ENCODE measurements at places on chromosomes 6 and 20. TPM values are rescaled to one million over a fixed set of nuclear protein-coding genes. Genes with fewer than 3 reads are reported as not detected.

- no peak for DNase-seq
Observed at GRCh38 chr6:111852725-111853124, 20.5 kb downstream of the FYN start.

HFE gene
- total RNA-seq: 0.28 TPM

POU3F2 gene
- total RNA-seq: not detected

STMND1 gene
- total RNA-seq: not detected

HLA-DOA gene
- total RNA-seq: 6.1 TPM

PKHD1 gene
- not detected for total RNA-seq

DNA sequence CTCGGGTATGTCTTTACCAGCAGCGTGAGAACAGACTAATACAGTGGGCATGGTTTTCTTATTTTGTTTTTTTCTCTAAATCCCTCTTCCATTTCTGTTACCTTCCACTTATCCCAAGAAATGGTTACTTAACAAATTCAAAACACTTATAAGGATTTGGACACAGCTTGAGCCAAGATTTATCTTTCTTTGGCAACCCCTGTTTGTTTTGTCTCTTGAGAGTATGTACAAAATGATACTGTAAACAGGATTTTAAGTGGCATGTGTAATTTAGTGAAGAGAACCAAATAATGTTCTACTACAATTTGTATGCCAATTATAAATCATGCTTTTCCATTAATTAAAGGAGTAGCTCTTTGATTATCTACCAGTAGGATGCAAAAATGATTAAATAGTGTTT is 51.4 kb downstream of the PPP1R14C start:
- DNase-seq: no peak

GRCh38 chr6:33845031-33845745 is 41.4 kb upstream of the MLN start:
- no peak for DNase-seq

- no peak for DNase-seq
Observed at GRCh38 chr20:3283222-3283820, 44.3 kb upstream of the SLC4A11 start.

- DNase-seq: no peak
Observed at GRCh38 chr6:142356201-142356883, 54.5 kb downstream of the ADGRG6 start.

- DNase-seq: no peak
Observed at GRCh38 chr20:23442436-23442835, 3.0 kb downstream of the CSTL1 start.

DNA sequence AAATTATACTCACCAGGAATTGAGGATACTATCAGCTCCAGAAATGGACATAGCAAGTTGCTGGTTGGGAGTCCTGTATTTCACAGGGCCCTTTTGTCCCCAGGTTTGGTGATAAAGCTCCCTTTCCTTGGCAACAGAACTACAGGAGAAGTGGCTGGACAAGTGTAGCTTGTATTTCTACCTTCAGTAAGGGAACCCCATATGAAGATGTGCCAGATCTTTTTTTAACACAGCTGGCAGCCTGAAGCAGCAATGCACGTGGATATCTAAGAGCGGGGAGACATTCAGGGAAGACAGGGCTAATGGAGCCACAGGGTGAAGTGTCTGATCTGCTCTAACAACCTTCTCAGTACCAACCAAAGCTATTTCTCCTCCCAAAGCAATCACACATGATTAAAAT is 373.9 kb upstream of the ID4 start:
- no peak for DNase-seq

DNA sequence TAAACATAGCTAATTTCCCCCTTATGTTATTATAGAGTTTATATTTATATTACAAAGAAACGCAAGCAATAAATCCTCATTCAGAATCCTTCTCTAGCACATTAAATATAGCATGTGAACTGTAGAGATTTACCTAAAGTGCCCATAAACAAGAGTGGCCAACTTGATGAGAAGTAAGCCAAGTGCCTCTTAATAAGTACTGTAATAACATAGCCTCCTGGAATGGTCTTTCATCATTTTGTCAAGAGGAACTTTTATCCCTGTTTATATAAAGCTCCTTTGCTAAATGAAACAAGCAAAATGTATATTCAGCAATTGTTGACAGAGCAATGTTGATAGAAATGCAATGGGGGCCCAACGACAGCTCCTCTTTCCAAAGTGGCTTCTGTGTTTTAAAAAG is 195.0 kb downstream of the ARHGAP18 start:
- no peak for DNase-seq

ZFP57 gene
- not detected for total RNA-seq

HLA-DMA gene
- 14.4 TPM for total RNA-seq

DNA sequence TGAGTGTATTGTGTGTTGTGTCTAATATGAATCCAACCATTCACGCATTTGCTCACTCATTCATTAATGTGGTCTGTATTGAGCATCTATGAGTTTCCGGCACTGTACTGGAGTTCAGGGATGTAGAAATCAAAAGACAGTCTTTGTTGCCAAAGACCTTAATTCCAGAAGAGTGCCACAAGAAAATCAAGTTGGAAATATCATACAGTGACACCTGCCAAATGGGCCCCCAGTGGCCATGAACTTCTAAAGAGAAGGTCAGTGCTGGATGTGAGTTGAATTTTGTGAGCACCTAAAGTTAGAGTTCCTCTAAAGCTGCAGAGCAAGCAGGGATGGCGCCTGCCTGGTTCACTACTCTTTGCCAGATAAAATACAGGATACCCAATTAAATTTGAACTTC is 175.9 kb downstream of the DOK5 start:
- DNase-seq: no peak

GRCh38 chr6:81697559-81697958 is 54.9 kb downstream of the TENT5A start:
- no peak for DNase-seq

- no peak for DNase-seq
Observed at GRCh38 chr20:59291740-59292383, 8.5 kb upstream of the EDN3 start.

GRCh38 chr6:133889557-133890403 is 867 bp downstream of the TCF21 start:
- DNase-seq: no peak

TSBP1 gene
- not detected for total RNA-seq

MARCKS gene
- total RNA-seq: 0.70 TPM

DNA sequence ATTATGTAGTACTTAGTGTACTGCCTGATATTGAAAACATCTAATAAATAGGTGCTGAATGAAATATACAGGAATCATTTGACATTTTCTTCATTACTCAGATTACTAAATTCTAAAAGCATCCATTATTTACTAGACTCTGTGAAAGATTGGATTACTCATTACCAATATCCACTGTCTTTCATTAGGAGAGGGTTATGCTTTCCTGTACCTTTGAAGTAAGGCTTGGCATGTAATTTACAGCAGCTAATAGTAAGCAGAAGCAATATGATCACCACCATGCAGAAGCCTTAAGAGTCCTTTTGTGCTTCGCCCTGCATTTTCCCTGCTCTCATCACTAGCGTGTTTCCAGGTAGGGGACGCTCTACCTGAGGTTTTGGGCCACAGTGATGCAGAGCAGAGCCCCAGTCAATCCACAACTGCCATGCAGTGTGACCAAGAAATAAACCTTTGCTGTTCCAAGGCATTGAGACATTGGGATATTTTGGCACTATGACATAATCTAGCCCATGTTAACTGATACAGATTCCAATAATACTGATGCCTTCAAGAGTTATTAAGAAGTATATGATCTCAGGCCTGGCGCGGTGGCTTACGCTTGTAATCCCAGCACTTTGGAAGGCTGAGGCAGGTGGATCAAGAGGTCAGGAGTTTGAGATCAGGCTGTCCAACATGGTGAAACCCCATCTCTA is 502.8 kb upstream of the MARCKS start:
- no peak for DNase-seq

- DNase-seq: no peak
Observed at GRCh38 chr20:19765266-19765665, 7.2 kb downstream of the RIN2 start.

DNA sequence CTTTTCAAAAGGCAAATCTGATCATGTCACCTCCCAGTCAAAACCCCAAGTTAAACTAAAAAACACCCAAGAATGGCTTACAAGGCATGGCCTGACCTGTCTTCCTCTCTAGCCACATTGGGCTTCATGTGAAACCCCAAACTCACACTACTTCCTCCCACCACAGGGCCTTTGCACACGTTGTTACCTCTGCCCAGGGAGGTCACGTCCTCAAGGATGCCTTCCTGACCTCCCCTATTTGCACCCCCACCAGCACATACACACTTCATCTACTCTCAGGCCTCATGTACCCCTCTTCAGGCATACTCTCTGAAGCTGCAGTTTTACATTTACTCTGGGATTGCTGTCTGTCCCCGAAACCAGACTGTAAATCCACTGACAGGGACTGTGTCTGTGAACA is 6.1 kb downstream of the EZR start:
- DNase-seq: no peak

DNA sequence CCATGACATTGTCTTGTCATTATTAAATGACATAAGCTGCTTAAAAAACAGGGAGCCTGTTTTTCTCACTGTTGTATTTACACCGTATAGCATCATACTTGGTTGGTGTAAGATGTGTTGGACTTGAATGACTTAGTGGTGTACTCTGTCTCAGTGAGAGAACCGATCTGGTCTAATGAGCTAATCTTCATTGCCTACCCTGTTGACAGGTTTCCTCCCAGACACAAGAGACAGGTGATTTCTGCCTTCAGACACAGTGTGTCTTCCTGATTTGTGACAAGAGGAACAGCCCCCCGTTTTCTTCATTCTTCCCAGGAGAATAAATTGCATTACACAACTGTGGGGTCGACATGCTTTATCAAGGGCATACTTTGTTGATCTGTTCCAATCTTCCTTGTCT is 137.2 kb upstream of the ID4 start:
- DNase-seq: no peak

HS3ST5 gene
- not detected for total RNA-seq

ASIP gene
- not detected for total RNA-seq

DNA sequence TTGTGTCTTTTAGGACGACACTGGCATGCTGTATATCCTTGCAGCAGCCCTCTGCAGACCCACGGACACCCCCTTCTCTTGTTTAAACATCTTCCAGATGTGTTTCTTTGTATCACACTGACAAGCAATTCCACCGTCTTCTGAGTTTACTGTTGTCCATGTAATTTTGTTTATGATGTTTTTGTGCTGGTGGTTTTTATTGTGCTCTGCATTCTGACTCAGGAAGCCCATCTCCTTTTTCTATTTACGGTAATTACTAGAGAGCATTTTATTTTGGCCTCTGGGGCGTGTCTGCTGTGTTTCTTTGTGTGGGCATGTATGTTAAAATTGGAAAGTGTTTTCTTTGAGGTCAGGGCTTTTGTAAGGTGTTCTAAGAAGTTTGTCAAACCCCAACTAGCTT is 111.9 kb downstream of the JARID2 start:
- no peak for DNase-seq

DEFB114 gene
- total RNA-seq: not detected

- no peak for DNase-seq
Observed at GRCh38 chr6:160055813-160056212, 65.8 kb upstream of the SLC22A1 start.

- no peak for DNase-seq
Observed at GRCh38 chr6:141548966-141549365, 583.8 kb upstream of the GJE1 start.

GRCh38 chr6:90918361-90918760 is 331.5 kb upstream of the MAP3K7 start:
- DNase-seq: no peak

DNA sequence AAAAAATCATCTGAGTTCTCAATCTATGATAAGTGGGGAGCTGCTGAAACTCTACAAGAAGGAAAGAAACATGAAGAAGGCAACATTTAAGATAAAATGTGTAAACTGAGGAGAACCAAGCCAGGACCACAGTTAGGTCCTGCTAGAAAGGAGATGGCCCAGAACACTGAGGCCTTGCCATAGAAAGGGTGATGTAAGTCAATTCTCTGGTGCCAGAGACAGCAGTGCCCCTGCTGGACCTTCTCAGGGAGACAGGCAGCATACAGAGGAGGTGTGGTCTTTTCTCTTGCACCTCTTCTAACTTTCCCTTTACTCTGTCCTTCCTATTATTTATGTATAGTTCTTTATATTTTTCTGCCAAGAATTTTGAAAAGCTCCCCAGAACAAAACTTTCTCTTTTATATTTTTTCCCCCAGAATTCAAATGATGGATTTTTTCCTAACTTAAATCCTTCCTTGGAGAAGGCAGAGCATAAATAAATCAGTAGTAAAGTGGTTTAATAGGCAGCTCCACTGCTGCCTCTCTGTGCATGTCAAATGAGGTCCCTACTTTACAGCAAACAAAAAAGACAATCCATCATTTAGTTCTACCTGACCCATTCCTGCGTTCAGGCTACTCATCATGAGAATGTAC is 9.0 kb downstream of the UQCC2 start:
- no peak for DNase-seq

IL20RA gene
- not detected for total RNA-seq

DNA sequence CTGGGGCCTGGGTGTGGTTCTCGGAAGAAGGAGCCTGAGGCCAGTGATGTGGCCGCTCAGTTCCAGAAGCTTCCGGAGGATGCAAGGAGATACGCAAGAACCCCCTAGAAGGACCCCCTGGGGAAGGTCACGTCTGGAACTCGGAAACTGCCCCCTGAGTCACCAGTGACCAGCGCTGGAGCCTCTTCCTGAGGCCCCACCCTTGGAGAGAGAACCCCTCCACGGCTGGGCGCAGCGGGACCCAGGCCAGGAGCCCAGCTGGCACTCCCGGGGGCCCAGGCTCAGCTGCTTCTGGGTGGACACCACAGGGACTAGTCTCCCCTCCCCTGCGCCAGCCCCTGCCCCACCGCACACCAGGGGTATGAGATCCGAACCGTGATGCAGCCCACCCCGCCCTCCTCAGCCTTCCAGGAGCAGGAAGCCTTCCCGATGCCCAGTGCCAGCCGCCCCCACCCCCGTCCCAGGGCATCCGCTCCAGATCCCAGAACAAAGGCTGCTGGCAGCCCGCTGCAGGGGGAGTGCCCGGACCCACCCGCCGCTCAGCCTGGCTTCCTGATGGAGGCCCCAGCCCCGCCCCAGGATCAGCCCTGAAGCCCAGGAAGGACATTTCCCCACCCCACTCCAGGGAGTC is 7.5 kb downstream of the LAMA5 start:
- DNase-seq: no peak

DNA sequence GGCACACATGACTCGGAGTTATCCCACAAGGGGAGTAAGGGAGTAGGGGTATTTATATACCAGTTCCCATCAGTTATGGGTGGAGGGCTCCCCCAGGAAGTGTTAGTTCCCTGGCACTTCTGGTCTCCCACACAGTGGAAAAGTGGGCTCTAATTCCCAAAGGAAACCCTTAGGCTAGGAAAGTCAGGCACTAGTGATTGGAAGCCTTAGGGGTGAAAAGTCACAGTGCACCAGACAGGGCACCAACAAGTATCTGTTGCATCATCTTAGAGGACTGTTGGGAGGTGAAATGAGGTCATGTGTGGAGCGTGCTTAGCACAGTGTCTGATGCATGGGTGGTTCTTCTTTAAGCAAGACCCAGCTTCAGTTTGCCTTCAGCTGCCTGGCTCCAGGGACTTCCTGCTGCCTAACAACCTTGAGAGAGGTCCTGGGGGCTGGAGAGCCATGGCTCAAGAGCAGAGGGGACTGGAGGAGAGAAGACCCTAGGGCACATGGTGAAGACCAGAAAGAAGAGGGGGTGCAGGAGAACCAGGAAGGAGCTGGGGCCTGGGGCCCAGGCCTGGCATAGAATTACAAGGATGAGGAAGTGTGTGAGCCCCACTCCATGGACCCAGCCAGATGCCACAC is 7.5 kb upstream of the FOXP4 start:
- DNase-seq: no peak
